Esophagus mucosa (tissue), 1 donor: ENCODE measurements at places on chromosomes 7 and 10. TPM values are rescaled to one million over a fixed set of nuclear protein-coding genes. Genes with fewer than 3 reads are reported as not detected.

DNA sequence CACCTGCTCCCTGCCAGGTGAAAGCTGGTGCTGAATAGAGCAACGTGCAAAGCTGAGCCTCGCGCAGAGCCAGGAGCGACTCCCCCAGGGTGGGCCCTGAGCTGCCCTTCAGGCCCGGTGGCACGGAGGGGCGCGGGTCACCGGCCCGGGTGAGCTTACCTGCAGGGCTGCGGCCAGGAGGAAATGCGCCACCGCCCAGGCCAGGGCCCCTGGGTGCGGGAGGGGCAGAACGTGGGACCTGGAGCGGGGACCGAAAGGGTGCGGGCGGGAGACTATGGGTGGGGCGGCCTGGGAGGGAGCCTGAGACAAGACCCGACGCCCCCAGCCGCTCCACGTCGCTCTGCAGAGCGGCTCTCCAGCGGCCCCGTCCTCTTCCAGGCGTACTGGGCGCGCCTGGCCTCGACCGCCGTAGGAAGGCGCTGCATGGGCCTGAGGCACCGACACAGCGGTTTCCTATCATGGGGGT, 122.1 kb downstream of the BTAF1 start:
- peak; percentile 40 for ATAC-seq

- no peak for ATAC-seq
Observed at GRCh38 chr10:11446133-11446532, 165.3 kb downstream of the USP6NL start.

DNA sequence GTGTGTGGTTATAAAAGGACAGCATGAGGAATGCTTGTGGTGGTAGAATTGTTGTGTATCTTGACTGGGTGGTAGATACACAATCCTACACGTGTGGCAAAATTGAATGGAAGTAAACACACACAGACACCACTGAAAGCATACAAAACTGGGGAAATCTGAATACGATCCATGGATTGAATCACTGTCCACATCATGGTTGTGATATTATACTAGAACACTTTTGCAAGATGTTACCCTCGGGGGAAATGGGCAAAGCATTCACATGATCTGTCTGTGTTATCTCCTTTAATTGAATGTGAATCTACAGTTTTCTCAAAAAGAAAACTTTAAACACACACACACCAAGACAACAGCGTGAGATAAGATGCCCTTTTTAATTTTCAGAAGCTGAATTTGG, 165.2 kb upstream of the CELF2 start:
- no peak for ATAC-seq

Gene DTX2
- total RNA-seq: 56.2 TPM
